Lower leg skin (tissue), 4 donors: ENCODE measurements at places on chromosomes 3 and 15.

- DNase-seq, result no peak
Measured at GRCh38 chr3:23036728-23037127, 166.4 kb upstream of the UBE2E2 start.

DNA sequence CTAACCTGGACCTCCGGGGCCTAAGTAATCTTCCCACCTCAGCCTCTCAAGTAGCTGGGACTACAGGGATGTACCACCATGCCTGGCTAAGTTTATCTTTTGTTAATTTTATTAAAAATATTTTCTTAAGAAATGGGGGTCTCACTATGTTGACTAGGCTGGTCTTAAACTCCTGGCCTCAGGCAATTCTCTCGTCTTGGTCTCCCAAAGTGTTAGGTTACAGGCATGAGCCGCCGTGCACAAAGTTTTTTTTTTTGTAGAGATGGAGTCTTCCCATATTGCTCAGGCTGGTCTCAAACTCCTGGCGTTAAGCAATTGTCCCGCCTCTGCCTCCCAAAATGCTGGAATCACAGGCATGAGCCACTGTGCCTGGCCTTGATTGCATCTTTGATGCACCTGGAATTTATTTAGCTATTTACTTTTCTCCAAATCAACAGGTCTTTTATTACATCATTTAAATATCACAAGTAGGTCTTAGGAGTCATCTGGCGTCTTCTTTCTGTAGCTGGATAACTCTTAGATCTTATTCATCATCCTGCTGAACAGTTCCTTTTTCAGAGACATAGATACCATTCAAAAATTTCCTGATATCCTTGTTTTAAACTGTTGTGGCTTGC, 7.8 kb upstream of the MAP2K1 start:
- DNase-seq, result no peak

DNA sequence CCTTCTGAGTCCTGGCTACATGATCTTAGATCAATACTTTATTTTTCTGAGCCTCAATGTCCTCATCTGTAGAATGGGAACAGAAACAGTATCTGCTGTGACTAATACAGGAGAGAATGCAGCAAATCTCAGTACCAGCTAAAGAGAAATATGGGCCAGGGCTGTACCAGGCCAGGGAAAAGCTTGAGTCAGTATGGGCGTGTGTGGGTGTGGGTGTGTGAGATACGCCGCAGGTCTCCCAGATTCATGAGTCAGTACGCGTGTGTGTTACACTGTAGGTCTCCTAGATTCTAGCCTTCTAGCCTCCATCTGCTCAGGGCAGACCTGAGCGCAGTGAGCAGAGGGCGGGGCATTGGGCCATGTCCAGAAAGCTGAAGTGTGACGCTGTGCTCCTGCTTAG, 15.2 kb downstream of the GNAI2 start:
- DNase-seq, result peak; percentile 48

DNA sequence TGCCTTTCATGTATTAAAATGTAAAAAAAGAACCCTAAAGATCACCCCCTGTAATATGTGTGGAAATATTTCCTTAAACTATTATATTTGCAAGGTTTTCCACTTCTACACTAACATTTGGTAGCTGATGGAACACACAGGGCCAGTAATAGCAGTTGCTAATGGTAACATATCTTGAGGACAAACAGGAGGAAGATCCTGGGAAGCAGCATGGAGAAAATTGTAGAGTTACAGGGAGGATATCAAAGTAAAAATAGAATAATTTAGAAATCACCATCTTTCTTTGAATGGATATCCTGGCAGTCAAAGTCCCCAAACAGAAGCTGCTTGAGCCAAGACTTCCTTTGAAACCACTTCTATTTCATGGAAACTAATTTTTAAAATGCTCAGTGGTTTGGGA, 29.5 kb upstream of the OSTN start:
- no peak for DNase-seq

DNA sequence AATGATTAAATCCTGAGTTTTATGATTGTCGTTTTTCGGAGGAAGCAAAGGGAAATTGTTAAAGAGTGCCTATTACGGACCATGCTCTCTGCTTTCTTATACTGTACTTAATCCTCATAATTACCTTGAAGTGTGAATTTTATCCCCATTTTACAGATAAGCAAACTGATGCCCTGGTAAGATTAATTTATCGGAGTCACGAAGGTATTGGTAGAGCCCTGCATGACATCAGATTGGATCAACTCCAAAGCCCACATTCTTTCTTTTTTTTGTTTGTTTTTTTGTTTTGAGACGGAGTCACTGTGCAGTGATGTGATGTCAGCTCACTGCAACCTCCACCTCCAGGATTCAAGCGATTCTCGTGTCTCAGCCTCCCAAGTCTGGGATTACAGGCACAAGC, 1.6 kb upstream of the GNB4 start:
- no peak for DNase-seq

GRCh38 chr3:48425281-48425812, 4.5 kb downstream of the PLXNB1 start:
- no peak for DNase-seq
